Lung (tissue), 17 donors: ENCODE measurements at places on chromosomes 3 and 15.

DNA sequence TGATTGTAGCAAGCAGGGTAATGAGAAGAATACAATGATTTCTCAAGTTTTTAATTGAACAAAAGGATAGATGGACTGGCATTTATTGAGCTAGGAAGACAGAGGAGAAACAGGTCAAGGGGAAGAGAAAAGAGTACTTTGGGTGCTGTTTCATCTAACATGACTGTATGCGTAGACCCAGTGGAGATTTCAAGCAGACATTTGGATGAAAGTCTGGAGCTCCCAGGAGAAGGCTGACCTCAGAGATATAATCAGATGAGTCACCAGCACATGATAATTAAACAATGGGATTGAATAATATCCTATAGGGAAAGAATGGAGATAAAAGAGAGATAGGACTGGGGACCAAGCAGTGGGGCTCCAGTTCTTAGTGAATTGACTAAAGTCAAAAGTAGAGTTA, 194.9 kb downstream of the ARRDC4 start:
- DNase-seq: no peak

DNA sequence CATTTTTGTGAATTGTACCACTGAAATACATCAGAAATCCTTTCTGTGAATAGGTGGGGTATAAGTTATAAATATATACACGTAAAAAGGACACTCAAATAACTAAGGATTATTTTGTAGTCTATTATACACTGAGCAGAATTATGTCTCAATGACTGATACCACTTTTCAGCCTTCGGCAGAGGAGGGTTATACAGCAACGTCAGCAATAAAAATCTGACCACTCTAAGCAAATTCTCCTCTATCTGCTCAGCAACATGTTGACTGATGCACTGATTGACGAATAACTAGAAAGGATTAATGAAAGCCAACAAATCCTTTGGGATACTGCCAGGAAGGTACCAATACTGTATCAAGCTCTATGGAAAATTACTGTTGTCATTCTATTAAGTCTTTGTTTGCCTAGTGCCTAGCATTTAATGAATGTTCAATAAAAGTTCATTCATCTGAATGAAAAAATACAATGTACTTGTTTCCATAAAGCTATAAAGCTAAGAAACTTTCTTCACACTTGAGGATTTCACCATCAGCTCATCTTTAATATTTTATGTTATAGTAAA, 5.2 kb downstream of the ARPP19 start:
- no peak for DNase-seq

DNA sequence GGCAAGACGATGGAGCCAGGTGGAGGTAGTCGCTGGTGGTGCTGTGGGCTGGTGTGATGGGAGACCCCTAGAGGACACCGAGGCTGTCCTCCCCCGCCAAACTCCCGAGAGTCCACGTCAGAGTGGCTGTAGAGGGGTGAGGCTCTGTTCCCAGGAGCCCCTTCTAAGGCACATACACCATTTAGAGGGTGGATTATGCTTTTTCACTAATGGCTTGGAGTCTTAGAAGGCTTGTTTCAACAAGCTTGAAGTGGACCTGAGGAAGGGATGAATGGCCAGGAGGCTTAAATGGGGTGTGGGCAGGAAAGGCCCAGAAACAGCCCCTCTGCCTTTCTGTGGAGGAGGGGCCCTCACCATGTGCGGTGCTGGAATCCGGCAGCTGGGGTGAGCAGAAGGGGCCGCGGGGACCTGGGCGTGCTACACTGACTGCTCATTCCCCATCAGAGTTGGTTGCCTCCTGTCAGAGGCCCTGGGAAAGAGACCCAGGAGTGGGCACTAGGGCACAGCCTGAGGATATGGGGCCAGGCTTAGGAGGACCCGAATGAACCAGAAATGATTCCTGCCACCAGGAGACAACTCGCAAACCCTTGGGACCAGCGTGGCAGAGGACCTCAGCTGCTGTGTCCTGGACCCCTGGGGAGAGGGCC, 66.2 kb downstream of the FEM1B start:
- no peak for DNase-seq

GRCh38 chr3:187498211-187498724, 130.1 kb downstream of the RTP4 start:
- DNase-seq: no peak

GRCh38 chr15:49712846-49713450, 92.1 kb downstream of the DTWD1 start:
- no peak for DNase-seq

- DNase-seq: no peak
These were observed 327.1 kb downstream of the ZNF621 start for GRCh38 chr3:40851836-40852235.

GRCh38 chr15:58179206-58179605, 41.0 kb downstream of the AQP9 start:
- DNase-seq: no peak

- peak; percentile 88 for DNase-seq
These were observed at the start of gene ABI3BP for GRCh38 chr3:100993309-100993708. TSS of gene ABI3BP (minus strand) at chr3:100993421. CDS start at chr3:100993384, 37 bp downstream.

DNA sequence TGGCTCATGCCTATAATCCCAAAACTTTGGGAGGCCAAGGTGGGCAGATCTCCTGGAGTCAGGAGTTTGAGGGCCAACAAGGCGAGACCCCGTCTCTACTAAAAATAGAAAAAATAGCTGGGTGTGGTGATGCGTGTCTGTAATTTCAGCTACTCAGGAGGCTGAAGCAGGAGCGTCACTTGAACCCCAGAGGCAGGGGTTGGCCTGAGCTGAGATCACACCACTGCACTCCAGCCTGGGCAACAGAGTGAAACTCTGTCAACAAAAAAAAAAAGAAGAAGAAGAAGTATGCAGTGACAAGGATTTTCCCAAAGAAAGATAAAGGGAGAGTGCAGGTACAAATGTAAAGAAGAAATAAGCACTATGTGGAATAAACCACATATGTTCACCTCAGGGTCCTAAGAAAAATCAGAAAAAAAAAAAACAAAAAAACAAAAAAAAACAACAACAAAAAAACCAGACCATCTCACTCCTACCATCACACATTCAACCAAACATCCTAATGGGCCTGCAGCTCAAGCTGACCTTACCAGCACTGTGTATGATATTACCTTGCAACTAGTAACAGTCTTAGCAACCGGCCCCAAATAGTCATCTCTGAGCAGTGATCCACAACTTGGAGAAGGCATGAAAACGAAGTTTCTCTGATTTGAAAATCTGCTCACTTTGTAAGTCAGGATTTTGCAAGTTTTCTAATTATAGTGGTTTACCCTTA, 296.7 kb upstream of the PROK2 start:
- DNase-seq: no peak

DNA sequence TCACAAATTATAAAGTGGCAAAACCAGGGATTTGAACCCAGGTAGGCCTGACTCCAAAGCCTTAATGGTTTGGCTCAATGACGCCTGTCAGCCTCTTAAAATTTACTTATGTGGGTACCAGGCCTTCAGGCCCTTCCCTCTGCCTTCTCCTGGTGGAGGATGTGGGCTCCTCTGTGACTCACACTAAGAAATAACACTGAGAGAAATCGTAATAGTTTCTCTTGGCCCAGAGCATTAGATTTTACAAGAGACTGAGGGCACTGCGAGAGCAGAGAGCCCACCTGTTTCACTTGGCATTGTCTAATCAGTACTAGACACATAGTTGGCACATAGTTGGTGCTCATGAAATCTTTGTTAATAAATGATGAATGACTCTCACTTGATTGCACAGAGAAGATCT, 505.2 kb downstream of the SHQ1 start:
- DNase-seq: no peak

- peak; percentile 93 for DNase-seq
These were observed 79.6 kb downstream of the ARNT2 start for GRCh38 chr15:80483725-80484161.

DNA sequence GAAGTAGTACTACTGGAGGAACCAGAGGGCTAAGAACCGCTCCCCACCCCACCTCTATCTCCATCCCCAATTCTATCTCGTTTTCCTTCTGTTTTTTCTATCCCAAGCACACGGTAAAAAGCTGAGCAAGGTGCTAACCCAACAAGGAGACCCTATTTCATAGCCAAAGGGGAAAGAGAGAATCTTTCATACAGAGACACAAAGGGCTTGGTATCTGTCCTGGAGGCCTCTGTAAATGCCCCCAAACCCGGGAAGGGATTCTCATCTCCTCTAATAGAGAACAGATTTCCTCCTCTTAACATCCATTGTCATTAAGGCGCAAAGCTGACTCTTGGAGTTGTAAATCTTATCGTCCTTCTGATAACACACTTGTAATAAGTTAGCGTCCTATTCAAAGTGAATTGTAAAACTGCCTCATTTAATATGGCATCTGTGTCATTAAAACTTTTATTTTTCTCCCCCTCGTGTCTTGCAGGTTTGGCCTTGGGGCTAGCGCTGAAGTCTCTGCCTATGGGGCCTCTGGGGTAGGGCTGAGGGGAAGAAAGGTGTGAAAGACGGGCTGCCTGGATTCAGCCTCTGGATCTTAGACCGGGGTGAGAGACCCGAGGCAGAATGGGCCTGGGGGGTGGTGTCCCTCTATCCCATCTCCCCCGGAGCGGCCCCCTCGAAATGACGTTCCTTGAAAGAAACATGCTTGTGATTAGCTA, 12.1 kb downstream of the NR2F2 start:
- DNase-seq: peak; percentile 60

GRCh38 chr15:78950343-78950742, 5.5 kb upstream of the CTSH start:
- no peak for DNase-seq

DNA sequence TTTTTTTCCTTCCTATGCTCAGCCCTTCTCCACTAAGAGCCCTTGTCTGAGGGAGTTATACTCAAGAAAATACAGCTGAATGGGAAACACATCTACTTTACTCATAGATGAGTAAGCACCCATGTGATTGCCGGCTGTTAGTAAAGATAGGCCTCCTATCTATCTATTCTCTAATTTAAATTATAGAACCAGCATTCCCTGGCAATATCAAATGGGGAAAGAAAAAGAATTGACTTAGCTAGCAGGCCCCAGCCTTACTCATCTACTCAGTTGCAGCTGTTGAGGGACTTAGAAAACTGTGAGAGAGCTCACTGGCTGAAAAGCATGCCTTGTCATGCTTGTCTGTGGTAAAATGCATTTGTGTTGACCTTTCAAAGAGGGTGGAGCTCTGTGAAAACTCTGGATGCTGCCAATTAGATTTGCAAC, 116.9 kb upstream of the LRRFIP2 start:
- no peak for DNase-seq

GRCh38 chr15:90234096-90234988, at the start of gene GDPGP1:
TSS of gene GDPGP1 (plus strand) at chr15:90234209. CDS start at chr15:90240909, 6,700 bp downstream.
- DNase-seq: no peak

DNA sequence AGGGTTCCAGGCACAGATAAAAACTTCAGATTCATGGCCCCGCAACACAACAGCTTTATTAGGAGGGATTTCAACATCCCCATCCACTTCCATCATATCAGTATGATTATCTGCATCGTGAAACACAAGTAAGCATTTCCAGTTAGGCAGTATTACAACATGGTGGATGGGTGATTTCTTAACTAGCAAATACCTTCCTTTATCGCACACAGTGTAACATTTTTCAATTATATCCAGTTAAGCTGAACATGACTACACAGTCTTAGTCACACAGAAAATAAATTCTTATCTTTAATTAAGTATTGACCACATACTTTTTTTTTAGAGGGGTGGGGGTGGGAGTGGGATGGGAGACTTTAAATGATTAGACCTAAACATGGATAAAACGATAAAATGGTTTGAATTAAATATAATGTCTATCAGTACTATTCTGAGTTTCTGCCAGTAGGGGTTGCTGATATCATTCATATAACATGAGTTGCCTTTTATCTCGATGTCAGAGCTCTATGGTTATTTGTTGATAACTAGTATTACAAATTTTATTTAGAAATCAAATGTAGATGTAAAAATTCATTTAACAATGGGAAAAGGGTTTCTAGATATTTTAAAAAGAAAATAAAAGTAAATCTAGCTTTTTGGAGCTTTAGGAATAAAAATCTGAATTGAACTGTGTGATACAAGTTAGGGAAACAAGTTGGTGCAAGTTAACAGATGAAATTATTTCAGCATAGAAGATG, 146.6 kb downstream of the TBL1XR1 start:
- peak; percentile 83 for DNase-seq

DNA sequence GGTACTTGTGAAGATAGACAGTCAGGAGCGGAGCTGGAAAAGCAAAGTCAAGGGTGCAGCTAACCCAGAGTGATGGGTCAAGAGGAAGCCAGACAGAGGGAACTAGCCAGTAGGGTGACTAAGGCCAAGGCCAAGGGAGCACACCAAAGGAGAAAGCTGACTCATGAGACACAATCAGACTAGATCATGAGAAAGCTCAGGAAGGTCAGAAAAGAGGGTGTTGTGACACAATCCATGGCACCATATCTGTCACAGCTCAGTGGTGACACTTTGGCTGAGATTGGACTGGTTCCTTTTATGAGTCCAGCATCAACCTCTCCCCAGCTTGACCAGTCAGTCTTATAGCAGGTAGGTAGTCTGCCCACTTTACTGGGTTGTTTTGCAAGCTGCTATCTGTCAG, 22.2 kb downstream of the P2RY1 start:
- no peak for DNase-seq

GRCh38 chr3:33957176-33957575, 158.7 kb downstream of the PDCD6IP start:
- no peak for DNase-seq
